ENCODE measurements at places on chromosomes 1 and 21. TPM values are rescaled to one million over a fixed set of nuclear protein-coding genes. Genes with fewer than 3 reads are reported as not detected.
A peak's percentile ranks its signal among the peaks of the same experiment; 100 is the strongest.

GRCh38 chr1:202411422-202411821, 62.9 kb downstream of the PPP1R12B start:
- DNase-seq: no peak

GRCh38 chr1:115062542-115063004, 26.7 kb downstream of the TSPAN2 start:
- DNase-seq: peak; percentile 30

DNA sequence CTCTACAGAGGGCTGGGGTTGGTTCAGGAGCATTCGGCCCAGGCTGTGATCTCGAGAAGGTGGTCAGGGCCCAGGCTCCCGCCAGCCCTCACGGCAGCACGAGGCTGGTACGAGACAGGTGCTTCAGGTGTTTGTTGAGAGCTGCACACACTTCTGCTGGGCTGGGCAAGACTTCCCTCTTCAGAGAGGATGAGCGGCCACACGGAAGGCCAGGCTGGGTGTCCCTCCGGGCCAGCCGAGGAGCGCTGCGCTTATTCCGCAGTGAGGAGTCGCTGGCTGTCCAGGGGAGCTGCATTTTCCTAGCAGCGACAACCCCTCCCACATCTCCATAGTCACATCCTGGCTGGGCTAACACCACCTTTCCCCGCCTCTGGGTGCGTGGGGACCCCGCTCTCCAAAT, 50.5 kb downstream of the PDE9A start:
- DNase-seq: no peak

DNA sequence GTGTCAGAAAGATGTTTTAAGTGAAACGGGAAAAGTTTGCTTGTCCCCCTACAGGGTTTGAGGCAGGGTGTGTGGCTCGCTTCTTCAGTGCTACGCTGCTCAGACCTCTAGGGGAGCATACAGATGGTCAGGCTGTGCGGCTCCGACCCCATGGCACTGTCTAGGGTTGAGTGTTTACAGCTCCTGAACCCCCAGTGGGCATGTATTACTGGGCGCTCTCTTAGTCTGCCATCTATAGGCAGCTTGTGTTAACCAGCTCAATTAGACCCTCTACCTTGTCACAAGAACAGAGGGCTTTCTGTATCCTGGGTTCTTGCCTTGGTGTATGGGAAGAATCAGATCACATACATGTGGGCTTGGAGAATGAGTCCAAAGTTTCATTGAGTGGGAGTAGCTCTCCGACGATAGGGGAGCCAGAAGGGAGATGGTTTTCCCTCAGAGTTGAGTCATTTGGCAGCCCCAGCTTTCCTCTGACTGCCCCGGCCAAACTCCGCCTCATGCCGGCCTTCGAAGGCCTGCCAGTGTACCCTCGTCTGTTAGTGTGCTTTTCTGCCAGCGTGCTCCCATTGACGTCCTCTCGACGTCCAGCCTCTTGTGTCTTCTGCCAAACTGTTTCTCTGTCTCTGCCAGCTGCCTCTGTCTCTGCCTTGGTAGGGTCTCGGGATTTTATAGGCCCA, 38.6 kb upstream of the ADGRL4 start:
- peak; percentile 19 for DNase-seq

GRCh38 chr1:107379826-107380225, 239.0 kb downstream of the NTNG1 start:
- DNase-seq: no peak

- DNase-seq: no peak
Measured at GRCh38 chr21:19340954-19341353, 937.4 kb upstream of the TMPRSS15 start.

DNA sequence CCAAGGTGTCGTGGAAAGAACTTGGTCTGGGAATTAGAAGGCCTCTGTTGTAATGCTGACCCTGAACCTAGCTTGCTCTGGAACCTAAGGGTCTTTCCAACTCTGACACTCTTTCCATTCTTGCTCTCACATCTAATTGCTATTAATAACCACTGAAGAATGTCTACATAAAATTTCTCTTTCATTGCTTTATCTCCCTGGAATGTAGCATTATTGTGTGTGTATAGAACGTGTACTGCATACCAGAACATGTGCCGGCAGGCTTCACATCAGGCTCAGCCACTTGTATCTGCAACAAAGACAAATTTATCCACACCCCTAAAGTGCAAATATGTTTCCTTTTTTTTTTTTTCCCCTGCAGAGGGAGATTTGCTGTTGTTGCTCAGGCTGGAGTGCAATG, 13.9 kb upstream of the LAX1 start:
- DNase-seq: peak; percentile 55

DNA sequence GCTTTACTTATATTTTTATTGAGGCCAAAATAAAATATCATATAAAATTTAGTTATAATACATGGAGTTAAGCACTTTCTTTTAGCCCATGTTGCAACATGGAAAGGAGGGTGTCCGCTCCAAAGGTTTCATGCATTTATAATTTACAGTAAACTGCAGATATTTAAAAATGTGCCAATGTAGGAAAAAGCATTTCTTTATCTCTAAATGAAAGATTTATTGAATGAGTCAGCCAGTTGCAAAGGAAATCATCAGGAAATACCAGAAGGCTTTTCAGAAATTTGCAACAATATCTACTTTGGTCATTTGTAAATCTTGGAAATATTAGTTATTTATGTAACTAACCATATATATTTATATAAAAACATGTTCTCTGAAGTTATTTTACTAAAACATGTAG, 12.1 kb downstream of the ATP6V1G3 start:
- peak; percentile 85 for DNase-seq

- DNase-seq: peak; percentile 31
Measured at GRCh38 chr1:116910379-116911187, 867 bp downstream of the PTGFRN start.

GRCh38 chr1:204446413-204447111, 34.9 kb upstream of the PPP1R15B start:
- DNase-seq: peak; percentile 65

GRCh38 chr1:150650193-150650592, 20.8 kb upstream of the ENSA start:
- peak; percentile 37 for DNase-seq

DNA sequence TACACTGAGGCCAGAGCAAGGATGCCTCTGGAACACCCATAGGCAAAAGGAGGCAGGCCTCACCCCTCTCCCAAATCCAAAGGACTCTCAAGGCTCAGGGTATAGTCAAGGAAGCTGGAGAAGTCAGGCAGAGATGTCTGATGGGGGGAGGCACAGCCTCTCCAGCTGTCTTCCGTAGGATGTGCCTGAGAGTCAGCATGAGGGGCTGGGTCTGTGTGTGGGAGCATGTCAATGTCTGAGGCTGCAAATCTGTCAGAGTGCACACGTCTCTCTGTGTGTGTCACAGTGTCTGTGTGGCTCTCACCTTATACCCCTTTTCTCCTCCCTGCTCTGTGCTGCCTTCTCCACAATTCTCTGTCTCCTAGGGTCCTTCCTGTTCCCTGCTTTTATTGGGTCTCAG, 4.0 kb downstream of the HPCAL4 start:
- DNase-seq: no peak

DNA sequence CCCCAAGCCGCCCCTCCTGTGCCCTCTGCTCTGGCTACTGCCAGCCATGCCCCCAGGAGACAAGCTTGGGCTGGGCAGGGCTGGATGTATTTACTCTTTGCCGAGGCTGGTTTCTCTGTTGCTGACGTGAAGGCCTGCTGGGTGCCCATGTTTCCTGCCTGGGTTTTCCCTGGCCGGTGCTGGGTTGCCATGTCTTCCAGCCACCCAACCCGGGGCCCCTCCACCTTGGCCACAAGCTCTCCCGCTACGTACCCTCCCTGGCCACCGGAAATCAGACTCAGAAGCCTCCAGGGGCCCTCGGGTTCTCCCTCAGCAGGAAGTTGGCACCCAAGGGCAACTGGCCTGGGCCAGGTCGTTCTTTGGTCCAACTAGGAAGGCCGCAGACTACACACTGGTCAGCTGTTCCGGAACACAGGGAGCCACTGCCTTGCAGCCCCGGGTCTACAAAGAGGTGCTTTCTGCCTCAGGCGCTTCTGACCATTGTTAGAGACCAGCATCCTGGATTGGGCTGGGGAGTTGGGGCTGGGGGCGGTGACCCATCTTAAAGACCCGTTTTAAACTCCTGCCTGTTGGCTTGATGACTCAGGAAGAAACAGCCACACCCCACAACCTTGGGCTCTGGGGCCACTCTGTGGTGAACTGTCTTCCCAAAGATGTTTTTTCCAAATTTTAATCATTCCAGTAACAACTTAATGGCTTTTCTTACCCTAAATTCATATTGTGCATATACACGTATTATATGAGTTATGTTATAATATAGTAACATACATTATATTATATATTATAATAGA, 71.2 kb upstream of the RUNX3 start:
- DNase-seq: no peak

- no peak for DNase-seq
Measured at GRCh38 chr21:40381111-40381510, 465.8 kb downstream of the DSCAM start.

DNA sequence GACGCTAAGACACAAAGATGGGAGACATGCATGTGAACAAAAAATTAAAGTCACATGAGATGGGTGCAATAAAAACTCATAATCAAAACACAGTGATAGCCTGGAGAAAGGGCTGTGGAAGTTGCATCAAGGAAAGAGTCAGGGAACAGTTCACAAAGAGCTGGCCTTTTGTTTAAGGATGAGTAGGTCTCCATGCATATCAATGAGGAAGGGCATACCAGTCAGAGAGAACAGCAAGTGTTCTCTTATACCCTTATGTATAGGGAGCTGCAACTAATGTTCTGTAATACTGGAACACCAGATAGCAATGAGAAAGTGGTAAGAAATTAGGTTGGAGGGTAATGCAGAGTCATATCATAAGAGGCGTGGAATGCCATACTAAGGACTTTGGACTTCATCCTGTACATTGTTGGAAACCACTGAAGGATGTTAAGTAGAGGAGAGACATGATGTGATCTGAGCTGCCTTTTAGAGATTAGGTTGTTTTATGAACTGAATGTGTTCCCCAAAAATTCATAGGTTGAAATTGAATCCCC, 46.7 kb upstream of the SAMD13 start:
- no peak for DNase-seq

- DNase-seq: peak; percentile 58
Measured at GRCh38 chr1:114668784-114669561, 876 bp downstream of the DENND2C start.

DNA sequence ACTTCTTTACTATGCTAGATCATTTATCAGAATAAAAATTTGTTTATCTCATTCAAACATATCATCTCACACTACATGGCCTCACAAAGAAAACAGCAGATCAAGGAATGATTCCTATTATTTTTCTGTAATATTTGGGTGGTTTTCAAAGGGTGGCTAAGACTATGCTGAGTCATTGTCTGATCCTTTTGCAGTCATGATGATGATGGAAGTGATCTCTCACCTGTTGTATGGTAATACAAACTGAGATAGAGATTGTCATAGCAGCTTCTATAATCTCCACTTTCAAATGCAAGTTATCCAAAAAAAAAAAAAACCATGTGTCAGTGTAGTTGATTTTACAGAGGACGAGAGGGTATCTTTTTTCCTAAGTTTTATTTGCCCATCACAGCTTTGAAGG, 37.2 kb upstream of the GBP5 start:
- no peak for DNase-seq

- DNase-seq: no peak
Measured at GRCh38 chr1:244002721-244003120, 48.4 kb upstream of the ZBTB18 start.

- DNase-seq: no peak
Measured at GRCh38 chr1:7177438-7178146, 392.3 kb downstream of the CAMTA1 start.

- DNase-seq: no peak
Measured at GRCh38 chr1:14782741-14783591, 184.5 kb downstream of the KAZN start.

DNA sequence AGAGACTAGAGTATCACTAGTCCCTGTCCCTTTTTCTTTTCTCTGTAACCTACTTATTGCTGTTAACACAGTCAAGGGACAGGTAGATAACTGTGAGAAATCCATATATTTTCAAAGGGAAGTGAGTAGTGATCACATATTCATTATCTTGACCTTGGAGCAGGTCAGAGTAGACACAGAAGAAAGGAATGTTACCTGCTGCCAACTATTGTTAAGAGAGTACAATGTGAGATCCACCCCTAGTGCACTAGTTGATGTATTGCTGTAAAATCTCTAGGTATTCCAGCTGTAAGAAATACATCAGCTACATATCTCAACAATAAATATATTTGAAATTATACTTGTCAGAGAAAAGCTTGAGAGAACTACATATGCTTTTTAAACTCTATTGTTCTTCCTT, 68.7 kb upstream of the ADGRL2 start:
- DNase-seq: peak; percentile 69

DNA sequence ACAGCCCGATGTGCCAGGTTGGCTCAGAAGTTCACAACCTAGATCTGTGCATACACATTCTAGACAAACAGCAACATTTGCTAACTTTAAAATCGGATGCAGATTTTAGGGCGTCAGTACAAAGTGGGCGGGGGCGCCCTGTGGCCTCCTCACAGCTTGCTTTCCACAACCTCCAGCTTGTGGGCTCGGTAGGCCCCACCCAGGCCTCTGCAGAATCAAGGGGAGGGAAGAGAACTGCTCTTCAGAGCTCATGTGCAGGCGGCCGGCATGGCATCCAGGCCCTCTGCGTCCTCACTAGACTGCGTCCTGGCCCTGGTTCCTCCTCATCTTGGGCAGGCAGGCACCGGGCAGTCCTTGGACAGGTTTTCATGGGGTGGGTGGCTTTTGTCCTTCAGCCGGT, 59.3 kb downstream of the AJAP1 start:
- no peak for DNase-seq

DNA sequence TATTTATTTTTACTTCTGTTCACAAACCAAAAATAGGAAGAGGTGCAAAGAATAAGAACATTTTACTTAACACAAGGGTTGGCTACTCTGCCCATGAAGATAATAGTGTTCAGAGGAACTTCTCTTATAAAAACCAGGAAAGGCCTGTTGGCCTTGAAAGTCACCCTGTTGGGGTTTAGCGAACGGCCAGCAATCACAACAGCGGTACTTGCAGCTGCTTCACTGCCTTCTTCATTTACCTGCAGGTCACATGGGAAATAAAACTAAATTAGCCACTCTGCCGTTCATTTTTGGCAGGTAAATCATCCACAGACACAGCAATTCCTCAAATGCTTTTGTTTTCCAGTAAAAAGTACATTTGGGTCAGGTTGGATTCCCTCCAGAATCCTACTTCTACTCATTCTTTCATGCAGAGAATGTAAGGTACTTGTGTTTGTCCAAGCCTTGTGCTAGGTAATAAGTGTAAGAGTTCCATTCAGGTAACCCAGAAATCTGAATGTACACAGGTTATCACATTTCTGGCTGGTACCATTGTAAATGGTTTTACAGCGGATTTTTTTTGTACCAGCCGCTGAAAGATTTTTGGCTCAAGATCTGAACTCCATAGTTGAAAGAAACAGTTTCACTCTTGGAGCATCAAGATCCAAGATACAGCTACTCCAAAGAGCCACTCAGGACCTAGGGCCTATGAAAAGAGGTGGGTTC, 13.1 kb downstream of the SERPINC1 start:
- no peak for DNase-seq

Gene OR2T33
- total RNA-seq: not detected

Gene PLEKHN1
- 0.54 TPM for total RNA-seq

Gene SLC5A9
- not detected for total RNA-seq

Gene SORT1
- total RNA-seq: 3.0 TPM

Gene CASZ1
- not detected for total RNA-seq

Gene KCNK1
- 2.9 TPM for total RNA-seq

Gene CADM3
- 6.0 TPM for total RNA-seq

Gene CELA3B
- not detected for total RNA-seq

Gene TRIM17
- total RNA-seq: 7.0 TPM

Gene S100B
- 1.2 TPM for total RNA-seq
